T-helper 17 cell (primary cell): ENCODE measurements at places on chromosomes 5 and 9.

DNA sequence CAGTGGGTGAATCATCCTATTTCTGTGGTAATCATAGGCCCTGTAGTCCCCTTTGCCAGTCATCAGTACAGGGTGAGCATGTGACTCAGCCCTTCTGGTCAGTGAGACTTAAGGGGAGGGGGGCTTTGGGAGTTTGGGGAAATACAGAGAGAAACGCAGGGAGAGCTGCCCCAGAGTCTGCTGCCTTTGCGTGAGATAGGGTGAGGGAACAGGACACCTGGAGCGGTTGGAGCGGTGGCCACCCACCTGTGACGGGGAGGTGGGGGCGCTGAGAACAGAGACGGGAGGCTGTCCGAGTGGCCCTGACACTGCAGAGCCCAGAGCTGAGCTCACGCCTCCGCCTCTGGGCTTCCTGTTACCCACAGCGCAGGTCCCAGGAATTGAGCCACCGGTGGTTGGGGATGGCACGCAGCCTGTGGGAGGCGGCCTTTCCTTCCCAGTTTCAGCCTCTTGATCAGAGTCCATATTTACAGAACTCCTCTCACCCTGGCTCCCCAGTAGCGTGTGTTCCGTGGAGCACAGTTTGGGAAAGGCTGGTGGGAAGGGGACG is 92.0 kb upstream of the ERCC6L2 start:
- DNase-seq, result no peak

- DNase-seq, result no peak
These were observed 13.4 kb downstream of the PAEP start for GRCh38 chr9:135574943-135575342.

DNA sequence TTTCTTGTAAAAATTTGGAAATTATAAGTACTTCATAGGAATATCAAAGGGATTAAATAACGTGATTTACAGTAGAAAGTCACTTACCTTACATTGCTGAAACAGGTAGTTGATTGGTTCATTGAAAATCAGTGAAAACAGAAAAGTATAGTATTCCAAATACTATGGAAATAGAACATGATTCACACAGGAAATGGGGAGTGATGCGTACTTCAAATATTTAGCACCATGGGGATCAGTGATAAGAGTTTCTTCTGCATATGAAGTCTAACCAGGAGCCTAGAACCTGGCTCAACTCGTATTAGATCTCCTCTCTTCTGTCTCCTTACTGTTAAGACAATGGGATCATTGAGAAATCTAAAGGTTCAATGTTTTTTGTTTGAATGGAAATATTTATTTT is 133.3 kb downstream of the FAM174A start:
- no peak for DNase-seq

DNA sequence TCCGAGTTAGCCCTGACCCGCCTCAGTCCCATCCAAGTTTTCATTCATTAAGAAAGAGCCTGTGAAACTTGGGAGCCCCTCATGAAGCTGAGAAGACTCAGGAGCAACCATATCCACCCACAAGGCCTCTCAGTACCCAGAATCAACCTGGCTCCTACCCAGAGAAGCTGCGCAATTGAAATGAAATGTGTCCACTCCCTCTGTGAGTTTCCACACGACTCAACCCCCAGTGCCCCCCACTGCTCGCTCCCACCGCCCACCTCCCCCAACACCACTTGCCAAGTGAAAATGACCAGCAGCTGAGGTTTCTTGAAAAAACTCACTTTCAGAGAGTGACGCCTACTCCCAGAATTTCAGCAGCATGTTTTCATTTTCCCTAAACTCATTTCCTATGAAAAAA is 104.6 kb downstream of the CDK5RAP2 start:
- DNase-seq, result no peak

GRCh38 chr9:94639061-94639998 is at the start of gene FBP1:
Gene FBP1, minus strand, starts transcription at chr9:94639518. Its CDS starts 208 bp downstream, at chr9:94639310.
- DNase-seq, result peak; percentile 26

DNA sequence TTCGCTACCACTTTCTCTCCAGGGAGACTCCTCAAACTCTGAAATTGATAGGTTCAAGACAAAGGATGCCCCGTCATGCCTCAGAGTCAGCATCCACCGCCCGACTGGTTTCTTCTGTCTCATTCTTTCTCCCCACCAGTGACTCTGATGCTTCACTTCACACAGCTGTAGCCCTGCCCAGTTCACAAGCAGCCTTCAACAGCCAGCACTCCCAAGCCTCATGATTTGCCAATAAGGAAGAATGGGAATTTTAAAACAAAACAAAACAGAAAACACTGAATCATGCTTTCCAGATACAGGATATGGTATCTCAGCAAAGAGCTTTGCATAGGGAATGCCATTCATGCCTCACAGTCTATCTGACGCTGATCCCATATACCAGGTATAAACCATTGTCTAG is 371.2 kb upstream of the RORB start:
- DNase-seq, result no peak

GRCh38 chr9:87059772-87060171 is 112.5 kb upstream of the GAS1 start:
- DNase-seq, result no peak

- peak; percentile 28 for DNase-seq
These were observed 20.0 kb upstream of the RUFY1 start for GRCh38 chr5:179530069-179530998.

- no peak for DNase-seq
These were observed 599 bp downstream of the LYRM7 start for GRCh38 chr5:131171276-131171810.

- DNase-seq, result no peak
These were observed 349.3 kb downstream of the IRX1 start for GRCh38 chr5:3944930-3945329.

GRCh38 chr9:78596346-78596745 is 299.4 kb downstream of the PSAT1 start:
- DNase-seq, result no peak

GRCh38 chr5:72817076-72817481 is 618 bp downstream of the TNPO1 start:
- peak; percentile 11 for DNase-seq

- DNase-seq, result no peak
These were observed 84.5 kb upstream of the CTNNA1 start for GRCh38 chr5:138668451-138669380.

DNA sequence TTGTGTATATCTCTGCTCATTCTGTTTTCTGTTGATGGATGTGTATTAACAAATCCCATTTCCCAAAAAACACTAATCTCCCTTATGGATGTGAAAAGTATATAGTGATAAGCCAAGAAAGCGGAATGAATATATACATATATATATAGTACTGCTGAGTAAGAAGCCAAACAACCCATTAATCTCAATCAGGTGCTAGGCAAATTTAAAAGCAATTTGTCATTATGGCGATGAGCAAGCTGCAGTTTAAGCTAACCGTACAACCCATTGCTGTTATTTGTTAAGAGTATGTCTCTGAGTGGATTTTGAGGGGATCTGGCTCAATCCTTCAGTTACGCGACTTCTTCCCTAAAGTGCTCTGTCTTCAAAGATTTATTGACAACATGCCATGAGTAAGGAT is 640.4 kb upstream of the ARRDC3 start:
- DNase-seq, result no peak

DNA sequence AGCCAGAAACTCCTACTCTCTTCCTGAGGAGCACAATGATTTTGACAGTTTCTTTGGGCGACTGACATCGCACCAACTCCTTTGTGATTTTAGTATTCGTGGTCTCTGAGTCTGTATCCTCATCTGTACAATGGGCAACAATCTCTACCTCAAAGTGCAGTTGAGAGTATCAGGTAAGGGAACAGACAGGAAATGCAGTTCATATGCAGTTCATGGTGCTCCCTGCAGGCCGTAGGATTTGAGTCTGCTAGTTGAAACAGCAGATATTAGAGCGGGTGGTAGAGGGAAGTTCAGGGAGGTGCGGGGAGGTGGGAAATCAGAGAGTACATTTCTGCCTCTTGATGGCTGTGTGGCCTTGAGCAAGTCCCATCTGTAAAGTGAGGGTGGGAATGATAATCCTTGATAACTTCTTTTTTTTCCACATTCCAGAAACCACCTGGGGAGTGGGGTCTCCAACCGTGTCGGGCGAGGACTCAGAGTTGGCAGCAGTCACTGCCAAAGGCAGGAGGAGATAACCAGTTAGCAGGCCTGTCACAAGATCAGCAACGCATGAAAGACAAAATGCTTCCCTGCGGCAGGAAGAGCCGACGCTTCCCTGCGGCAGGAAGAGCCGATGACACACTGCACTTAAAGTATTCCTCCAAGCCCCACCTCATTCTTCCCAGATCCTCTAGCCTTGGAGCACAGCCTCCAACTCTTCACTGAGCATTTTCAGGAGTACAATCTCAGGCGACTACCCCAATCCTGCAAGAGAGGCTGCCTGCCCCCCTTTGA is 6.0 kb upstream of the NEK6 start:
- no peak for DNase-seq

- DNase-seq, result no peak
These were observed 2.0 kb downstream of the CD74 start for GRCh38 chr5:150410524-150411244.

DNA sequence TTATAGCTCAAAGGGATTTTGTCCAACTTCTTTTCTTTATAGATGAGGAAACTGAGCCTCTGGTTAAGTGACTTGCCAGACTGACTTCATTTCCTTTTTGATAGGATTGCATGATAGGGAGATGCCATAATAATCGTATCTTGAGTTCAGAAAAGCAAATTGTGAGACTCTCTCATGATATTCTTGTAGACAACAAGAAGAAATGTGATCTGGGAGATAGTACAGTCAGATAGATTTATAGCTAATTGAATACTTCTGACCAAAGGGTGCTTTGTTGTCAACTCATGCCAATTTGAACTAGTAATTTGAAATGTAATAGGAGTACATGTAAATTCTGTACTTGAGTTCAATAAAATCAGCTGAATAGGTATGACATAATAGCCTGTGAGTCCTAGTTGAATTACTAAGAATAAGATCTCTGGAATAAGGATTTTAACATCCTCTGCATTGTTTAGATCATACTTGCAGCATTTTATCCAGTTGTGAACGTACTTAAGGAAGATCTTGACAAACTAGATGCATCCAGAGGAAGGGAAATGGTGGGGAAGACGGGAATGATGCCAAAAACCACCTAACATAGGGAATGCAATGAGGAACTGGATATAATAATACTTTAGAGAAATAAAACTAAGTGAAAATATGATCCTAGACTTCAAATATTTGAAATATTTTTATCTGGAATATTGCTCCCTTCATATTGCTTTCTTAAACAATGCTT is 25.5 kb downstream of the CWC27 start:
- no peak for DNase-seq

- no peak for DNase-seq
These were observed 30.2 kb upstream of the TNIP1 start for GRCh38 chr5:151110992-151111391.

DNA sequence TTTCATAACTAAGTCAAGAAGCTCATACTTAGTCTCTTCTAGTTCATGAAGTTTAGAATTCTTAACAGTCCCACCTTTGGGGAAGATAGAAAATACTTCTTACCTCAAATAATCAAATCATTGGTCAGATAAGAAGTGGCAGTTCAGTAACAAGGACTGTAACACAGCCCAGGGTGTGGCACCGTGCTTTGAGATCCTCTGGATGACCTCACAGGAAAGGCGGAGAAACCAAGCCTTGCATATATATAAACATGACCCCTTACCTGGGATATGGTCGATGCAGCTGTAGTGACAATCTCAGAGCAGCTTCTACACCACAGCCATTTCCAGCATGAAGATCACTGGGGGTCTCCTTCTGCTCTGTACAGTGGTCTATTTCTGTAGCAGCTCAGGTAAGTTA is at the start of gene SPINK7:
Gene SPINK7, plus strand, starts transcription at position 271 of the 400 bp plus-strand sequence. Its CDS starts 61 bp downstream, at position 332.
- no peak for DNase-seq

DNA sequence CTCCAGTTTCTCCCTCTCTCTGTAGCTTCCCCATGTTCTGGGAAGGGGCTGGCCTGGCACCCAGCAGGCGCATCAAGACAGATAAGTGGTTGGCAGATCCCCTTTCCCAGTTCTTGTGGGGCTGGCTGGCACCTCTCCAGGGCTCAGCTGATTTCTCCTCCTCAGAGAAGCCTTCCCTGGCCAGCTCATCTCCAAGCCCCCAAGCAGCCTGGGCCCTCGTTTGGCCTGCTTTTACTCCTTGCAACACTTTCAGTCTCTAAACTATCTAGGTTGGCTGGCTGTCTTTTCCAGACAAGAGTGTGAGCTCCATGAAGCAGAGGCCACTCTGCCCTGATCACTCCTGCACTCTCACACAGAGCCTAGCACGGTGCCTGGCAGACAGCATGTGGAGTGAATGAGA is 13.5 kb downstream of the MACROH2A1 start:
- DNase-seq, result no peak

DNA sequence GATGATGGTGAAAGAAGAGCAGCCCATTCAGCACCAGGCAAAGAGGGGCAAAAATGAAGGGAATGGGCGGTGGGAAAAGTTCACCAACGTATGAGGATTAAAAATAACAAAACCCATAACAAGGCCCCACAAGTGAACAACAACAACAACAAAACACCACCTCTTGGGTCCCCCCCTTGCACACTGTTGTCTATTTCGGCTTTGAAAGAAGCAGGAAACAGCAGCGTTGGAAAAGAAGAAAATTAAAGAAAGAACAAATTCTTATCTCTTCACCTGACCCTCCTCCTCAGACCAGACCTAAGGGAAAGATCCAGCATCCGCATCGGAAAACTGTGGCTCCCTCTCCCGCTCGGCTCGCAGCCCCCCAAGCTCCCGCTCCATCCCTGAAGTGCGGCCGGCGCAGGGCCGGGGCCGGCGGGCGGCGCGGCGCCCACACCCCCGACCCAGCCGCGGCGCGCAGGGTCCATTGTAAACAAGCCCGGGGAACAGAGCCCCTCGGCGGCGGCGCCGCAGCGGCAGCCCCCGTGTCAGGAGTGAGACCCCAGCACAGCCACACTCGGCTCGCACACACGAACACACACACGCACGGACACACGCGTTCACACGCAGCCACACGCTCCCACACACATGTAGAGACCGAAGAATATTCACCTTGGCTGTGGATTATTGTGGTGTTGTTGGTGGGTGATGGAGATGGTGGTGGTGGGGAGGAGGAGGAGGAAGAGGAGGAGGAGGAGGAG is 535 bp downstream of the RFX3 start:
- DNase-seq, result no peak

DNA sequence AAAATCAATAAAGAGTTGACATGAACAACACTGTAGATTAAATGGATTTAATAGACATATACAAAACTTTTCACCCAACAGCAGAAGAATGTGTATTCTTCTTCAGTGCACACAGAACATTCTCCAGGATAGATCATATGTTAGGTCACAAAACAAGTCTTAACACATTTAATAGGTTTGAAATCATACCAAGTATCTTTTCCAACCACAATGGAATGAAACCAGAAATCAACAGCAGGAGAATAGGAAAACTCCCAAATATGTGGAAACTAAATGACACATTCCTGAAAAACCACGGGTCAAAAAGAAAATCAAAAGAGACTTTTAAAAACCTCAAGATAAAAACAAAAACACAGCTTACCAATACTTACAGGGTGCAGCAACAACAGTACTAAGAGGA is 790.1 kb upstream of the ZNF608 start:
- no peak for DNase-seq
